Type B pancreatic cell (in vitro differentiated cells): ENCODE measurements at places on chromosomes 16 and 17.

DNA sequence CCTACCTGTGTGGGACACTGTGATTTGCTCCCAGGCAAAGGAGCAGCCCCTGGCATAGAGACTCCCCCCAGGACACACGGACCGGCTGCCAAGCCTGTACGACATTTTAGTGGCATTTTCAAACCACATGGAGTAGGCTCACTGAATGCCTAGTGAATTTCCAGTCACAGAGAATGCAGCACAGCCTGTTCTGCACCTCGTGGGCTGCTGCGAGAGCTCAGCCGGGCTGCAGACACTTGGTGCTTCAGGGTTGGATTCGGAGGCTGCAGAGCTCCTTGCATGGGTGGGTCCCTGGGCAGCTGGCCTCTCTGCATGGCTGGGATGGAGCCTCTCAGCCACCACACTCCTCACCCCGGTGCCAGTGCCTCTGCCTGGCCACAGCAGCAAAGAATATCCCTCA, 51.2 kb upstream of the HNF1B start:
- DNase-seq = no peak

DNA sequence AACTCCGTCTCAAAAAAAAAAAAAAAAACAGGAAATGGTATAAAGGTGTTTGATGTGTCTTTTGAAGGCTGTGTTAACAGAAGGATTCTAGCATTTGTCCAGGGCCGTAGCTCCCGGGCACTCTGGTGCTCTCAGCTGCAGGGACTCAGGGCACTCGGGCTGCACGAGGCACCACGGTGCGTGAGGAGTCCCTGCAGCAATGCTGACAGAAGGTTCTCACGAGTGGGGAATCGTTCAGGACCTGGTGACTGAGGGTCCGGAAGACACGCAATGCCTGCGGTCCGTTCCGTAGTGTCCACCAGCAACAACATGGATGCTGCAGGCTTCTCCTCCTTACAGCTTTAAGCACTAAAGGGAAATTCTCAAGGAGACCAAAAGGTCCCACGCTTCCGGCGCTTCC, 12.6 kb upstream of the FAAP100 start:
- no peak for DNase-seq

DNA sequence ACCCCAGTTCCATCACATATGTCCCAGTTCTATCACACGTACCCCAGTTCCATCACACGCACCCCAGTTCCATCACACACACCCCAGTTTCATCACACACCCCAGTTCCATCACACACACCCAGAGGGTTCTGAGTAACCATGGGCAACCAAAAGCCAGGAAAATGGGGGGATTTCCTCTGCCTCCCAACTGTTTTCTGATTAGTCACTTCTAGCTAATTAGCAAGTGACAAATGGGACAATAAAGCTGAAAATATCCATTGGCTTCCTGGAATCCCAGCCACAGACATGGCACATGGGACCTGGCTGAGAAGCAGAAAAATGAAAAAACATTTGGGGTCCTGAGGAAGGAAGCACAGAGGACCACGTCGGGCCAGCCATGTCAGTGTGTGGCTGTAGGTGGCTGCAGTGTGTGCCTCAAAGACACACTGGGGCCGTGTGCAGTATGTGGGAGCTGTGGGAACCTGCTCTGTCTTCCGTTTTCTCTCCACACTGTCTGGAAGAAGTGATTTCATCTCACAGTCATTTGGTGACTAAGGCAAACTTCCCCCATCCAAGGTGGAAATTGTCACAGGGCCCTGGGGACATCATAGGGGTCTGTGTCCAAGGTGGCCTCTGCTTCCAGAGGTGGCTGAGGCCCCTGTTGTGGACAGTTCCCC, 106.7 kb downstream of the CMIP start:
- no peak for DNase-seq

- DNase-seq = no peak
Measured at GRCh38 chr16:69931631-69932030, 19.5 kb upstream of the CLEC18A start.

GRCh38 chr17:16911141-16911937, 60.6 kb downstream of the TNFRSF13B start:
- peak; percentile 61 for DNase-seq

DNA sequence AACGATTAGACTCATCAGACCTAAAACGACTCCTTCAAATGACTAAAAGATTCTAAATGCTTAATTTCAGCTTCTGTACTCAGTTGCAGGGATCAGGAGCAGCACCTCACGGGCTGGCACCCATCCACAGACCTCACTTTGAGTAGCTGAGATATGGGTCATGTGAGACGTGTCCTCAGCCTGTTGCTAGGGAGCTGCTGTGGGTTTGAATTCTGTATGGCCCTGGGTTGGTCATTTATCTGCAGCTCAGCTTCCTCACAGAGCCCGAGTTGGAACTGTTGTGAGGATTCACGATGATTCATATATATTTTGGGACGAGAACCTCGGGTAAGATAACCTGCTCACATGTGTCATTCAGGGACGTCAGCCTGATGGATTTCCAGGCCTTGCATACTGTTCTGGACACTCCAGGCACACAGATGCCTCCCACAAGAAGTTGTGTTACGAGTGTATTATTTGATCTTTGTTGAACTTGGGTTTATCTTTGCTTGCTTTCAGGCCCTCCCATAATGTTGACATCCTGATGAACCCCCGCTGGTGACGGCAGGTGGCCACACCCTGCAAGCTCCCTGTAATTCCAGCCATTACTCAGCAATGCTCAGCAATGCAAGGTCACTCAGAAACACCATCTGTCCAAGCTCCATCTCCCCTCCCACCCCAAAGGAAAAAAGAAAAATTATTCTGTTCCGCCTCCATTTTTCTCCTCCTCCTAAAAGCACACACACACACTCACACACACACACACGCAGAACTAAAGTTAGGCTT, 137.6 kb downstream of the RBFOX3 start:
- DNase-seq = no peak

- DNase-seq = no peak
Measured at GRCh38 chr17:83083368-83084201, 4.2 kb downstream of the METRNL start.

GRCh38 chr16:53913099-53913870, 209.3 kb downstream of the FTO start:
- no peak for DNase-seq
